MV-4-11 (cell line): ENCODE measurements at places on chromosomes 13 and 19.

DNA sequence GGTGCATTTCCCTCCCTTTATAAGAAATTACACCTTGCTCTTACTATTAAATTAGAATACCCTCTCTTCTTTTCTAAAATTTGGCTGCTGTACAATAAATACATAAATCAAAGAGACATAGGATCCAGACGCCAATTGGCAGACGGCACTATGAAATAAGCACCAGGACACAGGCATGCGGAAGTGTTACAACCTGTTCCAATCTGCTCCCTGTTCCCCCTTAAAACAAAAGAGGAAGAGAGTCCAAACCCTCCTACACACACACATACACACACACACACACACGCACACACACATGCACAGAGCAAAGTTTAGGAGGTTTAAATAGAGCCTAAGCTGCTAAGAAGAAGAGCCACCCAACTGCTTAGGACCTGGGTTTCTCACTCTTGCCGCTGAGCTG is 75.6 kb upstream of the ZNF507 start:
- DNase-seq = peak; percentile 93

DNA sequence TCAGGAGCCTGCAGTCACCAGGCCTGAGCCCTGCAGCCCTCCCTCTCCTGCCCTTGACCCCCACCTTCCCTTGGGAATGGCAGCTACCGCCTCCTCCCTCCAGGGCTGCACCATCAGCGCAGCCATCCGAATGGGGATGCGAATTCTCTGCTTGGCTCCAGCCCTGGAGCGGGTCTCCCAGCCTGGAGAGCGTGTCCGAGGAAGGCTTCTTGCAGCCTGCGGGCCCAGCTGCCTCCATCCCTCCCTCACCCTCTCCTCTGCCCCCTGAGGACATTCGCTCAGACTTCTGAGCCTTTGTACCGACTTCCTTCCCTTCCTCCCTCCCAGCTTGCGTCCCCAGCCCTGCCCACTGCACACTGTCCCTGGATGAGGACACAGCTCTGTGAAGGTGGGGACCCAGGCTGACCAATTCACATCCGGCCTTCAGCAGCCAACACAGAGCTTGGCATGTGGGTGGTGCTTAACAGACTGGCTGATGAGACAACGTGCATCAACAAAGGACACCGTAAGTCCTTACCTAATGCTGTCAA is 6.0 kb upstream of the NKPD1 start:
- no peak for DNase-seq

DNA sequence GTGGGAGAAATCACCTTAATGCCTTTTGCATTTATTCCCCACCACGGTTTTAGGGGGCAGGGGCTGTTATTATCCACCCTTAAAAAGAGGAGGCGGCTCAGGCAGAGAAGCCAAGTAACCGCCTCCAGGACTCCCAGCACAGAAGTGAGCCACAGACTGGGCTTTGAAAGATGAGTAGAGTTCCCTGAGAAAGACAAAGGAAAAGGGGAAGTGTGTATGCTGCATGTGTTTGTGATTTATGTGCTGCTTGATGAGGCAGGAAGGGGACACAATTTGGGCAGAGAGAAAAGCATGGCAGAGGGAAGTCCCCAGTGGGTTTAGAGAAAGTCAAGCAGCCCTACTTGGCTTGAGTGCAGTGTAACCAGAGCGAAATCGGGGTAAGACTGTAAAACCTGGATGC is 85.0 kb downstream of the DOCK9 start:
- peak; percentile 89 for DNase-seq

DNA sequence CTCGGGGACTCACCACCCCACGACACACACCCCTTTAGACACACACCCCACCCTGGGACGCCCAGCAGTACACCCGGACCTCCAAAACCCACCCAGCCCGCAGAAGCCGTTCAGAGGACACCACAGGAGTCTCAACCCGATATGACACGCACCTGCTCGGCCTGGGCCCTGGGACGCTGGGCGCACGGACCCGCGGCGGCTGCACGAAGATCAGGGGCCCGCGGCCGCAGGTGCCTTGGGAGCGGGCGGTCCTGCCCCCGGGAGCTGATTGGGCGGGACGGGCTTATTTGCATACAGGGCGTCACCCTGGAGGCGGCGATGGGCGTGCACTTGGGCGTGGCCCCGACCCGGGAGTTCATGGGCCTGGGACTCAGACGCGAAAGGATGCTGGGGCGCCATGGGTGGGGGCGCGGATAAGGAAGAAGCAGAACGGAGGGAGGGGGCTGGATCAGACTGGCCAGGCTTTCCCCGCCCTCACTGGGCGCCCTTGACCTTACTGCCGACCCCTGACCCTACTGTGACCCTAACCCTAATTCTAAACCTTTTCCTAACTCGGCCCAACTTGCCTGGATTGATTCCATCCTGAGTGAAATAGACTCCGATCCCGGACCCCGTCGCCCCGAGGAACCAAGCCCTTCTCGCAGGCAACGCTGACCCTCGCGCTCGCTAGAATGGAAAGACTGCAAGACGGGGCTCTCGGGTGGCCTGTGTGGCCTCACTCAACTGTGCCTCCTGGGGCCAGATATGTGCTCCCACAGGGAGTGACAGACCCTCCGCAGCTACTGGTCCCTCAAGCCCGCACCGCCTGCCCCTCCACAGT is at the start of gene MEF2B:
Gene MEF2B, minus strand, starts transcription at position 211 of the 820 bp plus-strand sequence. CDS start 19,528 bp downstream, outside the sequence.
- peak; percentile 72 for DNase-seq

- no peak for DNase-seq
These were observed 10.8 kb downstream of the CLEC4M start for GRCh38 chr19:7773841-7774240.

DNA sequence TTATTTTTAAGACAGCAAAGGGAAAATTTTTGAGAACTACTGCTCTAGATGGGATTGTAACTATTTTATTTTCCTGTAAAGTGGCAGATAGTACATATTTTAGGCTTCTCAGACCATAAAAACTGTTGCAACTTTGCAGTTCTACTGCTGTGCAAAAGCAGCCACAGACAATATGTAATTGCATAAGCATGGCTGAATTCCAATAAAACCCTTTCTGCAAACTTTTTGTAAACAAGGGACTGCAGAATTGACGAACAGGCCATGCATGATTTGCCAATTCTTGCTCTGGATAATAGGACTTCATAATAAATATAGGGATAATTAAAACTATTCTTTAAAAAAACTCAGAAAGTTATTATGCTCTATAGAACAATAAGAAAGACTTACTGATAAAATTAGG is 149.1 kb downstream of the SLITRK5 start:
- peak; percentile 15 for DNase-seq

DNA sequence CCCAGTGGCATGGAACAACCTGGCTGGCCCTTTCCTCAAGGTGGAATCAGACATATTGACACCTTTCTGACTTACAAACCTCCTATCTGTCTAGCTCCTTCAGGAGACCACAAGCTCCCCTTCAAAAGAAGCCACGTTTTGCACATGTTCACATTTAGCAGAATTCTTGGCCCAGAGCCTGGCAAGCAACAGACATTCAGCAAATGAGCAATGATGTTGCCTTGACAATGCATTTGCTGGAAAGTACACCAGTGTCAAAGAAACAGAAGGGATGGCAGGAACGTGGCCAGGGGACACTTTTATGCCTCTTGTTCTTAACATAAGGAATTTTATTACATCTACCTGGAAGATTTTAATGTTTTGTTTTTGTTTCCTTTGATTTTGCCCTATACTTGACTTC is 85.5 kb upstream of the FGF14 start:
- no peak for DNase-seq
